ENCODE measurements at places on chromosomes 5 and 9.

GRCh38 chr9:18002718-18003438, 424.0 kb downstream of the SH3GL2 start:
- DNase-seq: no peak

- DNase-seq: no peak
Measured at GRCh38 chr5:163189023-163189553, 248.3 kb upstream of the CCNG1 start.

DNA sequence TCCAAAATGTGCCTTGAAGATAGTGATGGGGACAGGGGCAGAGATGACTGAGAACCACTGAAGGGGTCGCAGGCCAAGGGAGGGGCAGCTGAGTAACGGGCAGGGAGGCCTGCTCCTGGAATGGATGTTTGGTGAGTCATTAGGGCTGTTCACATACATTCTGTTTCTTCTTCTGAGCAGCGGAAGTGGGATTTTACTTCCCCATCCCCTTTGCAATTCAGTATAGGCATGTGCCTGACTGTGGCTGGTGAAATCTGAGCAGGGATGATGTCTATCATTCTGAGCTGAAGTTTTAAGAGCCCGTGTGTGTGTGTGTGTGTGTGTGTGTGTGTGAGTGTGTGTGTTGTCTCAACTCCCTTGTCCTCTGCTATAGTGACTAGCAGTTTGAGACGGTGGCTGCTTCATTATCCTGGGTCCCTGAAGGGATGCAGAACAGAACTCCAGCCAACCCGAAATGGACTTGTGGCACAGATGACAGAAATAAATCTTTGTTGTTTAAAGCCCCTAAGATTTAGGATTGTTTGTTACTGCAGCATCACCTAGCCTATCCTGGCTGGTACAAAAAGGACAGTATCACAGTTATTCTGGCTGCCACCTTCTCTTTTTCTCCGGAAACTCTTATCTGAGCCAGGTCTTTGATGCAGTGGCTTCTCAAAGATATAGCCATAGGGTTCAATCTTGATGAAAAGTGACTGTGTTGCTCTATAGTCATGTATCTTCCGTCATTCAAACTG, 29.2 kb upstream of the TGFBI start:
- DNase-seq: no peak

DNA sequence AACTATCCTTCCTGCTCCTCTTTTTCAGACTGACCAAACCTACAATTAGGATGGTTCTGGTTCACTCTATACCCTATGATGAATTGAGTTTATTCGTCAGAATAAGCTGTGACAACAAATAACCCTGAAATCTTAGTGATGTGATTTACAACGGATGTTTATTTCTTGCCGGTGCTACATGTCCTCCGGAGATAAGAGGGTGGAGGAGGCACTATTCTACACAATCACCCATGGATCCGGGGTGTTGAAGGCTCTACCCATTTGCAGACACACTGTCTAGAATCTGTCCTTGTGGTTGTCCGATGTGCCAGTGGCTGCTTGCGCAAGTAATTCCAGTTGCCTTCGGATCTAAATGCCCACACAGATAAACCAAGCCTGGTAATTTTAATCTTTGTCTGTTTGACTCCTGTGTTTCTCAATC, 44.7 kb downstream of the CDC14B start:
- no peak for DNase-seq

DNA sequence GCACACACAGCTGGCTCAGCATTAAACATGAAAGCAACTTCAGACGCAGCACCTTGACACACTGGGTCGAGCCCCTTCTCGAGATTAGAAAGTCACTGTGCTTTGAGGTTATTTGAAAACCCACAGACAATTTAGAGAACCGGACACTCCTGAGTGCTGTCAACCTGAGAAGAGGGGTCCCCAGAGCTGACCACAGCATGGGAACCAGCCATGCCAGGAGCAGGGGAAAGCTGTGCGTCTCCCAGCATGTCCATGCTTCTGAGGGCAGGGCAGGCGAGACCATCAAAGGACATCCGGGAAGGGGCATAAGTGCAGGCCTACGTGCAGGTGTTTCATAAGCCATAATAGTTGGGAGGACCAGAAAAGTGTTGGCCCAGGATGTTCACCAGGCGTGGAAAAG, 20.5 kb downstream of the SLC6A3 start:
- no peak for DNase-seq

DNA sequence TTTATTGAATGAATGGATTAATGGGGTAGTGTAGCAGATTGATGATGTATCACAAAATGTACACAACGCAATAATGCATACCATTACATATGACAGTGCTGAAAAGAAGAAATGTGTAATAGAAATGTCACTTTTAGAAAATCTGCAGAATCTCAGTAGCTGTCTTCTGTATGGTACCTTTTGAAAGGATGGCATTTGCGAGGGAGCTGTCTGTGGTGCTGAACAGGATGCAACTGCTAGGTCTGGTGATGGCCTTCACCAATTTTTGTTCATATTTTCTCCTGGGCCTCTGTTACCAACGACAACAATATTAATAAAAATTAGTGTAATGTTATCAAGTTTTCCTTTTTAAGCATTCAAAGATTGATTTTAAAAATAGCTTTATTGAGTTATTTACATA, 36.2 kb upstream of the OTULIN start:
- DNase-seq: peak; percentile 21

- no peak for DNase-seq
Measured at GRCh38 chr9:72635197-72635596, 113.8 kb downstream of the TMC1 start.
